ENCODE measurements at places on chromosomes 2 and 18.

GRCh38 chr2:237025090-237025865, 60.4 kb upstream of the COPS8 start:
- no peak for DNase-seq

- no peak for DNase-seq
Observed at GRCh38 chr2:27451095-27451494, 8.9 kb downstream of the KRTCAP3 start.

DNA sequence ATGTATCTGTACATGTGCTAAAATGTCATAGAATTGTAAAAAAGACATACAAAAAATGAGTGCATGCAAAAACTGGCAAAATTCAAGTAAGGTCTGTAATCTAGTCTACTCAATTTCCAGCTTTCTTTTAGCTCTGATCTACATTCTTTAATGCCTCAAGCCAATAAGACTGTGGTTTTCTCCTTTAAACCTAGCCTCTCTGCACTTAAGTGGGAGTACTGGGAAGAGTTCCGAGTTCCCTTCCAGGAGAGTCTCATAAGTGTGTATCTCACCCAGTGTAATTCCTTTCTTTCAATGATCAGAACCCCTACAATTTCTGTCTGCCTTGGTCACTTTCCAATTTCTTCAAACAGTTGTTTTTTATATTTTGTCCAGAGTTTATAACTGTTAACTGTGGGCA, 150.1 kb downstream of the PTRHD1 start:
- no peak for DNase-seq

DNA sequence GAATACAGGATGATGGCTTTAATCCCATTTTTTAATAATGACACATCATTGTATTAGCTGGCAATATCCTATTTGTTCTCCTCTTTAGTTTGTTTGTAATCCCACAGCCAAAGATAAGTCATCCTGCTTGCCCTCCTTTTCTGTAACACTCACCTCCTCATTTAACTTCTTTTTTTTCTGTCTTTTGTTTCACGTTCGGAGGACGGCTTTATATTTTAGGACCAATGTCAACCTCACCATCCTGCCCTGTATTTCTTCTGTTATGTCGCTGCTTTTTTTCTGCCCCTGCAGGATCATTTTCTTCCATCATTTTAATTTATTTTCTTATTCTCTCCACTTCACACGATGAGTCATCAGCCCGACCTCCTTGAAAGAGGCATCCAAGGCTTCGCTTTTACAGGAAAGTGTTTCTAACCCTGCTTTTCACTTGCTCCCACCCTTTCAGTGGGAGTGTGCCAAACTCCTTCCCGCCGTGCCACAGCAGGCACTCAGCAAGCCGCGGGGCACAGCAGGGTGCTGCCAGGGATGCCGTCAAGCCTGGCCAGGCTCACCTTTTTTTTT, 11.4 kb downstream of the RAB31 start:
- DNase-seq = no peak

DNA sequence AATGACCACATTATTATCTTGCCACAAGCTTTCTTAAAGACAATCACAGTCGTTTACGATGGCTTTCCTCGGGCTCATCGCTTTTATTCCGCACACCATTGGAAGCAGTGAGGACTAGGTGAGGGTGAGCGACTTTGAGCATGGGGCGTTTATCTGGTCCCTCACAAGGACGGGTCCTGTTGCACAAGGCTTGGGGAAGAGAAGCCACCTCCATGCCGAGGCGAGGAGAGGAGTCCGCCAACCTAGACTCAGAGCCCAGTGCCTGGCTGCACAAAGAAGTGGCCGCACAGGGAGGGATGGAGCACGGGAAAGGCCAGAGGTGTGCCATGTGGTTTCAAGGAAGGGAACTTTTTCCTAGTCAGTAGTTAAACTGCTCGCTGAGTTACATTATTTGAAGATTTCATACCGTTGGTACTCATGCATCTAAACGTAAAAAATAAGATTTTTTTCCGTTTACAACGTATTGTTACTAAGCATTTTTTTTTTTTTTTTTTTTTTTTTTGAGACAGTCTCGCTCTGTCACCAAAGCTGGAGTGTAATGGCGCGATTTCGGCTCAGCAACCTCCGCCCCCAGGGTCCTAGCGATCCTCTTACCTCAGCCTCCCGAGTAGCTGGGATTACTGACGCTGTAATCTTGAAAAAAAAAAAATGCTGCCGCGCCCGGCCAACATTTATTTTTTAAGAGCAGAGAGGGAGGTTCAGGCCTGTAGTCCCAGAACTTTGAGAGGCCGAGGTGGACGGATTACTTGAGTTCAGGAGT, 849 bp upstream of the CYP27C1 start:
- DNase-seq = no peak

DNA sequence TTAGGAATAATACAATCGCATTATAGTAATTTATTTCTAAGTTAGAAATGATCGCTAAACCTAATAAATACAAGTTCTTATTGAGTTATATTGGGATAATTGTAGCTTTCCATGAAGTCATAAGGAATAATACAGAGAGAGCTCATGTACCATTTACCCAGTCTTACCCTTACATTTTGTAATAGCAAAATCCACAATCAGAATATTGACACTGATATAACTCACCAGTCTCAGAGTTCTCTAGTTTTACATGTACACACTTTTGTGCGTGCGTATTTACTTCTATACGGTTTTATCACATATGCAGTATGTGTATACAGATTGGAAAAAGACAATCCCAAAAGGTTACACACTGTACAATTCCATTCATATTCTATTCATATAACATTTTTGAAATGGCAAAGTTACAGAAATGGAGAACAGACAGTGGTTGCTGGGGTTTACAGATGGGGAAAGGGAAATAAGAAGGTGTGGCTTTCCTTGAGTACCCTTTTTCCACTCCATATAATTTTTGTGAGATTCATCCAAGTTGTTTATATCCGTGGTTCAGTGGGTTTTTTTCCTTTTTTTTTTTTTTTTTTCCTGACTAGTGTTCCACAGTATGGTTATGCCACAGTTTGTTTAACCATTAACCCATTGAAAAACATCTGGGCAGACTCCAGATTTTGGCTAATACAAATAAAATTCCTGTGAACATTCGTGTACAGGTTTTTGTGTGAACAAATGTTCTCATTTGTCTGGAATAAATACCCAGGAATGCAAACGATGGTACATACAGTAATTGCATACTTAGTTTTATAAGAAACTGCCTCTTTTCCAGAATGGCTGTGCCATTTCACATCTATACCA, 117.2 kb downstream of the HNMT start:
- no peak for DNase-seq

Measured in T47D (cell line).